Stimulated activated naive CD4-positive, alpha-beta T cell treated with Interleukin-2 at 50 U/mL for 16 hours (primary cell): ENCODE measurements at places on chromosomes 7 and 10.

DNA sequence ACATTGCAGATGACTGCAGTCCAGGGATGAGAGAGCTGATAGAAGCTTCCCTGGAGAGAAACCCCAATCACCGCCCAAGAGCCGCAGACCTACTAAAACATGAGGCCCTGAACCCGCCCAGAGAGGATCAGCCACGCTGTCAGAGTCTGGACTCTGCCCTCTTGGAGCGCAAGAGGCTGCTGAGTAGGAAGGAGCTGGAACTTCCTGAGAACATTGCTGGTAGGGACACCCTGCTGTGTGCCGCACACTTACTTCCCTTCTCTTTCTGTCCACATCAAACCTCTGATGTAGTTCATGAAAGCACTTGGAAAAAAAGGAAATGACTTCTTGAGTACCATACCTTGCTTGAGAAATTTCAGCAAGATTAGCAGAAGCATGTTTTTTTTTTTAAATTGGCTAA, 25.3 kb downstream of the MAP3K8 start:
- no peak for DNase-seq

GRCh38 chr10:120883071-120883470, 31.9 kb downstream of the WDR11 start:
- no peak for DNase-seq

- DNase-seq: no peak
Observed at GRCh38 chr10:78764436-78764835, 304.3 kb upstream of the ZMIZ1 start.

- DNase-seq: no peak
Observed at GRCh38 chr7:77910124-77910523, 111.6 kb downstream of the PHTF2 start.

- no peak for DNase-seq
Observed at GRCh38 chr7:108413782-108414492, 42.3 kb downstream of the NRCAM start.

GRCh38 chr7:77252506-77252905, 52.9 kb upstream of the FGL2 start:
- no peak for DNase-seq

GRCh38 chr7:104926601-104927041, 87.4 kb upstream of the KMT2E start:
- no peak for DNase-seq
